NCI-H748 treated with DMSO at 0.1 percent for 48 hours (cell line): ENCODE measurements at places on chromosomes 12 and 14.

DNA sequence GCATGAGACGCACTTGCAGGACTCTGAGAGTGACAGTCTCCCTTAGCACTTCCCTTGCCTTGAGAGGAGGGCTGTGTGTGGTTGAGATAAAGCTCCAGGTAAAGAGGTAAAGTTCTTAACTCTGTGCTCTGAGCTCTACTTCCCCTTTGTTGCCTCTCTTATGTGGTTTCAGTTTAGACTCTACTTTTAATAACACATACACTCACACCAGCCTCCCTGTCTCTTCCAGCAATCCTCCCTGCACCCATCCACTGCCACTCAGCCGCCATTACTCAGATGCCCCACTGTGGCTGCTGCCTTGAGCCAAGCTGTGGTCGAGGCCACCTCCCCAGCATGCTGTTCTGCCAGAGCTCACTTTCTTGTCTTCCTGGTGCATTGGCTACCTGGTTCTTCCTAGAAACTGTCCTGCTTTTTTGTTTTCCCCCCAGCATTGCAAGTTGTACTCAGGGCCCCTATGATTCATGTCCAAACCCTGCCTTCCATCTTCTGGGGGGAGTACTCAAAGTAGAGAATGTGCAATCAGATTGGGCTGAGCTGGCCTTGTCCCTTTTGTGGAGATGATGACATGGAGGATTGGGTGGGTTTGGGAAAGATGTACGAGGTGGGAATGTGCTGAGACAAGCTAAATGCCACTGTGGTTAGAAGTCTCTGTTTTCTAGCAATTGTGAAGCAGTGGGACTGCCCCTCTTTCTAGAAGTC lies 115.5 kb upstream of the PARP11 start:
- no peak for DNase-seq

DNA sequence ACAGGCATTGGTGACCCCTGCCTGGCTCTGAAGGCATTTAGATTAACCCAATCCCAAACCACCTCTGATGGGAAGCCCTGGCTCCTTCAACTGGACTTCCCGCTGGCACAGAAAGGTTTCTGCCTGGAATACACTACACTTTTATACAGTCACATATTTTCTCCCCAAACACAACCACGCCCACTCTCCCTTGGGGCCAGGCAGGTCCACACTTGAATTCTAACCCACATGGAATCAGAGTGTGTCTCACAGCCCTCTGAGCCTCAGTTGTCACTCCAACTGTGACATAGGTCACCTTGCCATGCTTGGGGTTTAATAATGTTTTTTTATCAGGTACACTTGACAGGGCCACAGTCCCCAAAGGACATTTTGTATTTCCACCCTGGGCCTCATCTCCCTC lies 368.6 kb downstream of the BCL11B start:
- DNase-seq = no peak

- DNase-seq = no peak
These were observed 268.9 kb downstream of the RAD51B start for GRCh38 chr14:68088451-68088854.

- no peak for DNase-seq
These were observed 56.8 kb downstream of the PAPLN start for GRCh38 chr14:73293782-73294781.

GRCh38 chr12:19430988-19431387 lies 8.3 kb upstream of the AEBP2 start:
- DNase-seq = no peak

- DNase-seq = no peak
These were observed 10.8 kb upstream of the TCTN2 start for GRCh38 chr12:123659996-123660727.

DNA sequence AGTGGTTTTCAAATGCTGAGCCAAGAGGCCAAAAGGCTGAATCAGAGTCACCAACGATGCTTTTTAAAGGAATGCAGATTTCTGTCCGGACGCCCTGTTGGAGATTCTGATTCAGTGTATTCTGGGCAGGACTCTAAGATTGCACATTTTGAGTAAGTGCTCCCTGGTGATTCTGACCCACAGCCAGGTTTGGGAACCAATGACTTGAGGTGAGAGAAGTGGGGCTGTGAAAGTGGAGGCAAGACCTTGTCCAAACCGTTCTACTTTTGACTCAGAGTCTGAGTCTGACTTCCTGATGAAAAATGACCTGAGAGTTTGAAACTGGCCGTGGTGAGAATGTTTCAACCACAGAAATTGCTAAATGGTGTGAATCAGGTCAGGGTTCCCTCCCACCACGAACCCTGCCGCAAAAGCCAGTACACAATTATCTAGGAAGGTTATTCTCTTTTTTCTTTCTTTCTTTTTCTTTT lies 90.2 kb downstream of the NTN4 start:
- no peak for DNase-seq

GRCh38 chr12:124869059-124869665 lies 5.5 kb upstream of the SCARB1 start:
- no peak for DNase-seq

- no peak for DNase-seq
These were observed 6.2 kb downstream of the SHMT2 start for GRCh38 chr12:57235728-57236131.

DNA sequence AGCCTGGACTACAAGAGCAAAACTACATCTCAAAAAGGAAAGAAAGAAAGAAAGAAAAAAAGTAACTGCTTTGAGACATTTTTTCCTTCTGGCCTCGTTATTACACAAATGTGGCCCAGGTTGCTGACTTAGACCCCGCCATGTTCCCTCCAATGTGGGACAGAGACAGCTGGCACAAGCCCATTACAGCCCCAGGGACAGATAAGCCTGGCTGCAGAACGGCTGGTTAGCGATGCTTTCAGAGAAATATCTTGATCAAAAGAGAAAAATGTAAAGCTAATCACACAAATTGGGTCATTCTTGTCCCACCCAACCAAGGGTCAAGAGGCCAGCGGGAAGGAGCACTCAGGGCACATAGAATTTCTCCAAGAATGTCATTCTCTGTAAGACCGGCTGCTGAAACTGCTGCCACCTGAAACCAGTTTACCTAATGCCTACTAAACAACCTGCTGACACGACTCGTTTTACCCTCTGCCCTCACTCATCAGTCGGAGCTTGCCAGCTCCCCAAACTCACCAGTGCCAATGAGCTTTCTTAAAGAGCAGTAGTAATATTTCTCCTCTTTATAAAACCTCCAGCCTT lies 63.1 kb downstream of the TNFAIP2 start:
- no peak for DNase-seq

GRCh38 chr14:72128629-72129028 lies 196.4 kb downstream of the RGS6 start:
- DNase-seq = peak; percentile 52

DNA sequence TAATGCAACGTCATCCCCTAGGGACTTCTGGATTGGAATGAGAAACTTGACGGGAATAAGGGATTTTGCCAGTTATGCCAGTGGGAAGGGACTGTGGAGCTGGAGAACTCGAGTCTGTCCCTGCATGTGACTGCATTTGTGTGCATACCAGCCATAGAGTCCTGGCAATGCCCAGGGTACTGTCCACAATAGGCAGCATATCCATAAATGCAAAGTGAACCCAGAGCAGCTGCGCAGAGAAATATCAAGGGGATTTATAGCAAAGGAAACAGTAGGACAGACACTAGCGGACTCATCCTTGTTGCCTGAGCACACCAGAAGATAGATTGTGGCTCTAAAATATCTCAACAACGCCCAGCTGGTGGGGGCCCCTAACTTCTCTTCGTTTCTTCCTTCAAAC lies 247.1 kb upstream of the SRRM4 start:
- DNase-seq = no peak

GRCh38 chr12:122852336-122853275 lies 17.3 kb downstream of the HIP1R start:
- no peak for DNase-seq

GRCh38 chr12:100274291-100274690 lies 7.3 kb downstream of the SCYL2 start:
- no peak for DNase-seq

DNA sequence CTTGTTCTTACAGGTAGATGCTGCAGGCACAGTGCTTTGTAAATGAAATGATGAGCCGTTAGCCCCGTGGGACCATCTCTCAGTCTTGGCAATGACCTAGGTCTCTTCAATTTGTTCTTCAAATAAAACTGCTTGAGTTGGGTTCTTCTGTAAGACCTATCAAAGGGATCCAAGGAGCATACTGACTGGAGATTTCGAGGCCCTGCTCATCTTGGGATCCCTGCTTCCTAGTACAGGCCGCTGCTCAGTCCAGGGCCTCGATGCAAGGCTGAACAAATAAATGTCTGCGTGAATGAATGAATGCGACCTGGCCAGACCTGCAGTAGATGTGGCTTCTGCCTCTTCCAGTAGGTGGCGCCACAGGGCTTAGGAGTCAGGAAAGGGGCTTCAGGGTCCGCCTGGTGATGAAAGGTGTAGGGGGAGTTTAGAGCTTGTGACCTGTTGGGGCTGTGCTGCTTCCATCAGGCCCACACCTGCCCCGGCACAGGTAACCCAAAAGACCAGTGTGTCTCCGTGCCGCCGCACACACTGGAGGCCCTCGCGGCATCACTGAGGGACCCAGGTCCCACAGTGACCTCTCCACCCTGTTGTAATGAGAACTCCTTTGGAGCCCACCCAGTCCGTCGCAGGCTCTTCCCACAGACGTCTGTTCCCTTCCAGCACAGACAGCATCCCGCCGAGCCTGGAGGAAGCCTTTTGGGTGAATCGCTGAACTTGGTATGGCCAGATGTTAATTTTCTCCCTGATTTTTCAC lies 4.4 kb downstream of the CACNA1C start:
- DNase-seq = peak; percentile 40

DNA sequence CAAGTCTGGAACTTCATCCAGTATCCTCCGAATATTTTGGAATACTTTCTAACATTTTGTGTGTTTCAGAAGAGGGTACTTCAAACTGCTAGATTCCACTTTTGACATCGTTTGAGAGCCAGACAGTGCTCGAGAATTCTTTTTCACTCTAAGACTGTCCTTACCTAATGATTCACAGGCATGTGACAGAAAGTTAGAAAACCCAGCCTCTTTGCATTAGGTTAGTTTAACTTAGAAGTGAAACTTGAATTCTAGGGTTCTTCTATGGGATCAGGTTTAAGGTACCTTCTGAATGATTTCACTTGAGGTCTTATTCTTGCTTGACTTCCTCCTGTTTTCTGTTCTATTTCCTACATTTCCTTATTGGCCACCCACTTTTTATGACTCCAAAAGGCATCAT lies 431.8 kb downstream of the SLC6A15 start:
- no peak for DNase-seq

- DNase-seq = peak; percentile 42
These were observed 830 bp upstream of the SRRM4 start for GRCh38 chr12:118980407-118981014.

DNA sequence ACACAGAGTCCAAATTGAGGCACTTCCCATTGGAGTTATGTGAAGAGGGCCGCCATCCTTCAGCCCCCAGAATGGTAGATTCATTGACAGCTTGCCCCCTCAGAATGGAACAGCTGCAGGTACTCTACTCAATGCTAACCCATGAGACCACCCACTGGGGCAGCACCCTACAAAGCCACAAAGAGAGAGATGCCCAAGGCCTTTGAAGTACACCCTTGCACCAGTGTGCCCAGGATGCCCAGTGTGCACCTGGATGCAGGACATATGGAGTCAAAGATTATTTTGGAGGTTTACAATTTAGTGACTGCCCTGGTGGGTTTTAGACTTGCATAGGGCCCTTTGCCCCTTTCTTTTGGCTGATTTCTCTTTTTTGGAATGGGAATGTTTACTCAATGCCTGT lies 933.9 kb downstream of the SLC16A7 start:
- DNase-seq = no peak

DNA sequence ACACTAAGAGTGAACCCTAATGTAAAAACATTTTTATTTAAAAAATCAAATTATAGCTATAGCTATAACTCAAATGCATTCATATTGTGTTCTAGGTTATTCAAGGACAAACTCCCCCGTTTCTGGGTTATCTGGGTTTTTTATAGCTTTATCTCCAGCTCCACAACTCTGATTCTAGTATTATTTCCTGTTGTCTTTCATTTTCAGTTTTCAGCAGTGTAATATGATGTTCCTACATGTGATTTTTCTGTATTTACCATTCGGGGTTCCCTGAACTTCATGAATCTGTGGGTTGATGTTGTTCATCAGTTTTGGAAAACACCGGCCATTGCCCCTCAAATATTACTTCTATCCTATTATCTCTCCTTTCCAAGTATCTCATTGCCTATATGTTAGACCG lies 221.9 kb upstream of the FOXN3 start:
- no peak for DNase-seq

- DNase-seq = no peak
These were observed 60.9 kb upstream of the GPATCH2L start for GRCh38 chr14:76090616-76091391.

DNA sequence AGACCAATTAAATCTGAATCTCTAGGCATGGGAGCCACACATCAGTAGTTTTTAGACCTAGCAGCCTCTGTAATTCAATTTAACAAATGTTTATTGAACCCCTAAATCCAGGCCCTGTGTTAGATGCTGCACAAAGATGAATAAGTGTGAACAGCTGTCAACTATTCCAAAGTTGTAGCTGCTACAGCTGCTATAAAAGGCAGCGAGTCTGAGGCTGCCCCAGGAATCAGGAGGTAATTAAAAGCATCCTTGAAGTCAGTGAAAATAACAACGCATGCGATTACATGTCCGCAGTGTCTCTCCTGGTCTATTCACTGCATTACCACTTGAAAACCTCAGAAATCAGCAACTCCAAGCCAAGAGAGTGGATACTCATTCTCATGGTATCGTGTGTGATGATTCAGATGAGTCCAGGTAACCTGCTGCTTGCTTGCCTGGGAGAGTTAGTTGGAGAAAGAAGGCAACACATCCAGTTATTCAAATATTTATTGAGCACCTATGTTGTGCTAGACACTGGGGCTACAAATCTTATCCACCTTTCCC lies 34.9 kb upstream of the DDHD1 start:
- no peak for DNase-seq

GRCh38 chr14:28584951-28585350 lies 181.6 kb upstream of the FOXG1 start:
- DNase-seq = no peak

DNA sequence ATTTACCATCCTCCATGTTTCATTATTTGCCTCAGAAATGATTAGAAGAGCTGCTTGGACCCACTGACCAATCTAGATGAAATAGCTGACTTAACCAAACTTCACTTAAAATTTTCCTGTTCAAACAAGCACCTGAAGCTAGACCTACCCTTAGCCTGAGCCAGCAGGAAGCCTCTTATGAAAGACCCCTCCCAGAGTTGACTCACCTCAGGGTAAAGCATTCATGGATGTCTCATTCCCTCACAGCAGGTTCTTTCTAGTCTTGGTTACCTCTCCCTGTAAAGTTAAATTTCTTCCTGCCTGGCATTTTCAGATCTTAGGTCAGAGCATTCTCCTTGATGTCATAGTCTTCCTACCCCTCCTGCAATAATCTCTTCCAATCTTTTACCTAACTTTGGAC lies 1209.8 kb downstream of the FLRT2 start:
- DNase-seq = no peak

DNA sequence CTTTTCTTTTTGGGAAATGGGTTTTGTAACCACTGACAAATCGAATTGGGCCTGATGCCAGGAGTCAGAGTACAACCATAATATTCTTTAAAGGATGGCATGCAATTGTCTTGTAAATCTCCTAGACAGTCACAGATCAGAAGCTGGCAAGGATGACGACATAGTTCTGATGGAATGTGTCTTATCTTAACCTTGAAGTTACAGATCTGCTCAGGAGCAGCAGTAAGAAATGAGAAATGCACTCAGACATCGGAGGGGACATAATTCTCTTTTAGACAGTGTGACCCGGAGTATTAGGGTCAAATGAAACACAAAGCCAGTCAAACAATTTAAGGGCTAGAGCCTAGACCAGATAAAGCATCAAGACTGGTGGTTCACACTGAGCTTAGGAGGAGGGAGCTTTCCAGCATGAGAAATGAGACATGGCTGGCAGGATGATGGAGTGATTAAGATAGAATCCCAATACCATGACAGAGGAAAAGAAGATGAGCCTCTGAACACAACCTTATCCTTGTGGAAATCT lies 17.5 kb downstream of the CBX5 start:
- DNase-seq = no peak
